ENCODE measurements at places on chromosomes 12 and 14.

DNA sequence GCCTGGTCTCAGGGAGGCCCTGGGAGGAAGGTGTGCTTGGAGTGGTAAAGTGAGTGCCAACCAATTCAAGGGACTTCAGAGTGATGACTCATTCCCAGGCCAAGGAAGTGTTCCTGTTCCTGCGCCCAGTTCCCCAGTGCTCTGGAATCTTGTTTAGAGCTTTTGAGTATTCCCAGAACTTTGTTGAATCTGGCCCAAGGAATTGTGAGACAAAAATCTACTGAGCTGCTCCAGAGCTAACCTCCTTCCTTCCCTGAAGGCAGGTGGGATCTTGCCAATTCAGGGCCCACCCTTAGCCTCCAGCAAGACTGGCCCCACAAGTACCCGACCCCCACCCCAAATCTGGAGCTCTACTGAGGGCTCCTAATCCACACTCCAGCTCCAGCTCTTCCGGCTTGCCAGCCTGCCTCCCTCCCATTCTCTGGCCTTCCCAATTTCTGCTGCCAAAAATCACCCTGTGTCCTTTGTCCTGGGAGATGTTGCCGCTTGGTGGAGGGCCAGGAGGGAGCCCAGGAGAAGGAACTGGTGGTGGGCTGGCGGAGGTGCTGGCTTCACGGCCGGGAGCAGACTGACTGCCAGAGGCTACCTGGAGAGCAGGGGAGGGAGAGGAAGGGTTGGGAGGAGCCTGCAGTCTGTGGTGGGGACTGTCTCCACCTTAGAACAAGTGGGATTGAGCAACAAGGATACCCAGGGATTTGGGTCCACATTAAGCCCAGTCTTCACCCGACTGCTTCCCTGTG is 2.0 kb upstream of the ATN1 start:
- no peak for DNase-seq

DNA sequence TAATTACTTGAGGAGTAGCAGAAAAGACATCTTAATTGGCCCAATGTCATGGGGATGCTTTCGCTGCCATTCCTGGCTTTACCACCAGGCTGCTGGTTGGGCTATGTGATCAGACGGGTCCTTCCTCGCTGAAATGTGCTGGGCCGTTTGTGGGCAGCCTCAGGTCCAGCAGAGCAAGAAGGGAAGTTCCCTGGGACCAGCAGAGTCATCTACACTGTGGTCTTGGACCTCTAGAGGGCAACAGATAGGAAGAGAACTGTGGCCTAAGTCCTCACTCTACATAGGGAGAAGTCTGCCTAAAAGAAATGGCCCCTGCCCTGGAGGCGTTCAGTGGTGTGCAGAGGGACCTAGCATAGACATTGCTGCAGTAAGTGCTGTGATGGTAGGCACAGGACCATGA is 10.9 kb downstream of the EVL start:
- DNase-seq, result no peak

- no peak for DNase-seq
Measured at GRCh38 chr12:1587927-1588574, 6.3 kb downstream of the FBXL14 start.

GRCh38 chr12:46677749-46678148 is 148.0 kb downstream of the SLC38A4 start:
- peak; percentile 10 for DNase-seq

- no peak for DNase-seq
Measured at GRCh38 chr14:103562179-103562428, 353 bp downstream of the BAG5 start.

GRCh38 chr14:59363531-59364226 is 101.5 kb downstream of the GPR135 start:
- DNase-seq, result no peak

GRCh38 chr12:65631621-65632111 is 192.6 kb upstream of the HMGA2 start:
- no peak for DNase-seq

DNA sequence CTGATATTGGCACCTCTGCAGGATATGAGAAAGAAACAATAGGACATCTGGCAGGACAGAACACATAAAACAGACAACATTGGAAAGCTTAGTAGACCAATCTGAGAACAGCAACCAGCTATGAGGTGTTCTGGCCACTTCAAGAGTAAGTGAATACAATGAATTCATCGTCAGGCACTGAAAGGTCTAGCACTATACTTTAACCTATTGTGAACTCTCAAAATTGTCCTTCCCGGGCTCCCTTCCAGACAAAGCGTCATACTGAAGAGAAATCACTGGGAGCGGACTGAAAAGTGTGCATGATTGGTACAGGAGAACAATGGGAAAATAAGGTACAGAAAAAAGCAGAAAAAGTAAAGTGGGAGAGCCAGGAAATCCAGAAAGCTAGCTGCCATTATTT is 75.8 kb downstream of the LRP6 start:
- DNase-seq, result no peak

DNA sequence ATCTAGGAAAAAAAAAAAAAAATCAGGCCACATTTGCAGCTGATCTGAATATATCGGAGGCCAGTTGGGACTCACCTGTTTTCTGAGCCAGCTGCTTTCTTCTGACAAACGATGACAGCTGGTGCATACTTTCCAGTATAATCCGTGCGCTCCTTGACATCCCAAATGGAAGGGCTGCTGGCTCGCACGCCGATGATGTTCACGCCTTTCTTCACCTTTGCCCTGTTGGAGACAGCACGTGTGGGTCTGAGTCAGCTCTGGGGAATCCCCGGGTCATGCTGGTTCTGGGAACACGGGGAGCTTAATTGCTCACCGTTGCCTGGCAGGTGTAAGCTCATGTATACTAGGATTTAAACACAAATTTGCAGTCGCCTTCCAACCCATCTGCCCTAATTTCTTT is 372.8 kb downstream of the TMEM132D start:
- peak; percentile 69 for DNase-seq

DNA sequence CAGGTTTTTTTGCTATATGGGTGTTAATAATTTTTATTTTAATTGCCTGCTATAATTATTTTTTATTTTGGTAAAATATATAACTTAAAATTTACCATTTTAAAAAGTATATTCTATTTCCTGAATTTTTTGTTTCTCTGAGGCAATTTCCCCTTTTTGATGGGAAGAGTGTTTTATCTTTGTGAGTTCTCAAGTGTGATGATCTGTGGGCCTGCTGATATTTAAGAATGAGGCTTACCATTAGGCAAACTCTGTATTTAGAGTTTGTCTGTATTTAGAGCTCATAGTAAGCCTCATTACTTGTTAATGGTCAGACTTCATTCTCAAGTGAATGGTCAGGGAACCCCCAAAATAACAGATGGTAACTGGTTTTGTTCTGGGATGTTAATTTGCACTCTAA is 48.0 kb downstream of the WNK1 start:
- no peak for DNase-seq

DNA sequence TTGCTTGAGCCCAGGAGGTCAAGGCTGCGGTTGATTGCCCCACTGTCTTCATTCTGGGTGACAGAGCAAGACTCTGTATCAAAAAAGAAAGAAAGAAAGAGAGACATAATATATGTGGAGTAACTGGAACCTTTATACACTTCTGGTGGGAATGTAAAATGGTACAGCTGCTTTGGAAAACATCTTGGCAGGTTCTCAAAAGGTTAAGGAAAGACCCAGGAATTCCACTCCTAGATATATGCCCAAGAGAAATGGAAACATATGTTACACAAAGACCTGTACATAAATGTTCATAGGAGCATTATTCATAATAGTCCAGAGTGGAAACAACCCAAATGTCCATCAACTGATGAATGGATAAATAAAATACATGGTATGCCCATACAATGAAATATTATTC is 7.2 kb downstream of the RBMS2 start:
- DNase-seq, result no peak

- no peak for DNase-seq
Measured at GRCh38 chr12:66607147-66607546, 71.7 kb downstream of the GRIP1 start.

DNA sequence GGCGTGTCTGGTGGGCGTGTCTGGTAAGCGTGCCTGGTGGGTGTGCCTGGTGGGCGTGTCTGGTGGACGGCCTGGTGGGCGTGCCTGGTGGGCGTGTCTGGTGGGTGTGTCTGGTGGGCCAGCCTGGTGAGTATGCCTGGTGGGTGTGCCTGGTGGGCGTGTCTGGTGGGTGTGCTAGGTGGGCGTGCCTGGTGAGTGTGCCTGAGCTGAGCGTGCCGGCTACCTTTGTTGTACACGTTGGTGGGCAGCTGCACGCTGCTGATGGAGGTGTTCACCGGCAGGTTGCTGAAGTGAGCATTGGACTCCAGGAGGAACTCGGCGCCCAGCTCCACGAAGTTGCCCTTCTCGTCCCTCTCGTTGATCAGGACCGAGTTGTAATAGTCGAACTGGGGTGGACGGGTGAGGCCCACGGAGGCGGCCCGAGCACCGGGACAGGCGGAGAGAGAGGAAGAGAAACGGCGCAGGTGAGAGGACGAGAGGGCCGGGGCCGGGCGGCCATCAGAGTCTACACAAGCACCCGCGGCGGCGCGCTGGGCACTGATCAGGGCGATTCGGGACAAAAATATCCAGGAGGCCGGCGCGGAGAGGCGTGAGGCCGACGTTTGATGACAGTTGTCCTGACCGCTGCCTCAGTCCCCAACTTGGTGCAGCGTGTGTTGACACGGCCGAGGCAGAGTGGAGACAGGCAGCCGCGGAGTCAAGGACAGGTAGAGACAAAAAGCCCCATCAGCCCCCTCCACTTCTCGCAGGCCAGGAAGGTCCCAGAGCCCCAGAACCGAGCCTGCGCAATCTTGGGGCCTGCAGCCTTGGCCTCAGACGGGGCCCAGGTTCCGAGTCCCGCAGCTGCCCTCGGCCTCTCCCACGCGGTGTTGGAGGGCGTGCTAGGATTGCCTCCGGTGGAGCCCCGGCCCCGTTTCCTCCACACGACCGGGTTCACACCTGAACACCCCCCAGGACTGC is 10.5 kb downstream of the CACNA2D4 start:
- no peak for DNase-seq
